ENCODE measurements at places on chromosomes 1 and 21.

GRCh38 chr1:35707601-35708440, 10.9 kb downstream of the C1orf216 start:
- peak; percentile 32 for DNase-seq

DNA sequence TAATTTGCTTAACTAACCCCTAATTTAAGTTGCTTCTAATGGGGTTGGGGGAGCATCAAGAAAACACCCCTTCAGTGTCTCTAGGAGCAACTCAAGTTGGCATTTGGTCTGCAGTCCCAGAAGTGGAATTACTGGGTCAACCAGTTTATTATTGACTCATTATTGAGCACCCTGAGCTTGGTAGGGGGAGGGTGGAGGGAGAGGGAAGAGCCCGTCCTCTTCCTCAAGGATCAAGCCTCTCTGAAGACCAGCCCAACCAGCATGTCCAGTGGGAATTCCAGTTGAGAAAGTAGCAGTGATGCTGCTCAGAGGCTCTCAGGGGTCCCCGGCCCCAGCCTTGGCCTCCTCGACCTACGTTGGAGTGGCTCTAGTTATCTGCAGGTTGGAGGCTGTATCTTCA, 2.1 kb upstream of the PLA2G2F start:
- DNase-seq = no peak

- no peak for DNase-seq
Measured at GRCh38 chr1:8733484-8733883, 84.0 kb downstream of the RERE start.

DNA sequence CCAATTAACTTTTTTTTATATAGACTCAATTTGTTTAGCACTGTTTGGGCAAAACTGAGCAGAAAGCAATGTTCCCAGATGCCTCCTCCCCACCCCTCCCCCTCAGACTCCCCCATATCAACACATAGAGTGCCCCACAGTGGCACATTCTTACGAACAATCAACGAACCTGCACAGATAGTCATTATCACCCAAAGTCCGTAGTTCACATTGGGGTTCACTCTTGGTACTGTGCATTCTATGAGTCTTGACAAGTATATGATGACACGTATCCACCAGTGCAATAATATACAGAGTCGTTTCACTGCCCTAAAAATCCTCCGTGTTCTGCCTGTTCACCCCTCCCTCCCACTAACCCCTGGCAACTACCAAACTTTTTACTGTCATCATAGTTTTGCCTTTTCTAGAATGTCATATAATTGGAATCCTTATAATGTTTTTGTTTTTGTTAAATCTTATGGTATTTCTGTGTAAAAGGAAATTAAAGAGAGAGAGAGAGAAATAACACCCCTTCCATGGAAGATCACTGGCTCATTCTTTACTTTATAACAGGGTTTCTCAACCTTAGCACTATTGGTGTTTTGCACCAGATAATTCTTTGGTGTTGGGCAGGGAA, 37.2 kb upstream of the HNRNPU start:
- no peak for DNase-seq

DNA sequence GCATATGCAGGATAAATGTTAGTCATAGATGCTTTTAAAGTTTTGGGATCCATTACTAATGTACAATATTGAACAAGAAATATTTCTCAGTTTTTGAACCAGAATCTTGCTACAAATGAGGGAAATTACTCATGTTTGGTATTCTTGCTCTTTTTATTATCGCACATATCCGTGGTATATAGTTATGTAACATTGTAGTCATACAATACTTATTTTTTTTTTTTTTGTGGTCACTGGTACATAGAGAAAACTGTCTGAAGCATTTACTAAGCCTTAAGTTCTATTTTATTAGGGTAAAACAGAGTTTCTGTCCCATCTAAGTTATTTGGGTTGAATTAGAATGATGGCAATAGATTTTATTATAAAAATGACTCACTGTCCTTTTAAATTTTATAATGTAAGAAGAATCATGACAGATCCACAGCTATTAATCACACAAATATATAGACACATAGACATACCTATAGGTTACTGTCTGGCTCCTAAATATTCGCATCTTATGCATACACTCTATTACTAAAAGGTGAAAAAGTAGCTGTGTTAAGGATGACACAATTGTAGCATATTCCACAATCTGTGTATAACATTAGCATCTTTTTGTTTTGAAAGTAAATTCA, 18.0 kb upstream of the PRKAA2 start:
- DNase-seq = no peak

- no peak for DNase-seq
Measured at GRCh38 chr1:167601442-167602383, 28.3 kb upstream of the RCSD1 start.

DNA sequence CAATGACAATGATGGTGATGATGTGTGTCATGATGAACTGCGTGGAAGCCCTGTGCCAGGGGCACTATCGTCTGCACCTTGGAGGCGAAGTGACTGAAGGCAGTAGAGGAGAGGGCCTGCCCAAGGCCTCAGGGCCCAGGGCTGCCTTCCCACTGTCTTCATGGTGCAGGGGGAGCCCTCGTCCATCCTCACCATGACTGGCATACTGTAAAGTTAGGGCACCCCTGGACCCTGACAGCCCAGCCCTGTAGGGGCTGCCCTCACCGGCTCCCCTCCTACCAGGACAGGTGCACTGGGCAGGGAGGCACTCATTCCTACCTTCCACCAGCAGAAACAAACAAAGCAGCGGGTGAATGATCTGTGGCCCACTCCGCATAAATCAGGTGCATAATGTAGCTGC, 156.9 kb upstream of the C1orf174 start:
- DNase-seq = no peak

DNA sequence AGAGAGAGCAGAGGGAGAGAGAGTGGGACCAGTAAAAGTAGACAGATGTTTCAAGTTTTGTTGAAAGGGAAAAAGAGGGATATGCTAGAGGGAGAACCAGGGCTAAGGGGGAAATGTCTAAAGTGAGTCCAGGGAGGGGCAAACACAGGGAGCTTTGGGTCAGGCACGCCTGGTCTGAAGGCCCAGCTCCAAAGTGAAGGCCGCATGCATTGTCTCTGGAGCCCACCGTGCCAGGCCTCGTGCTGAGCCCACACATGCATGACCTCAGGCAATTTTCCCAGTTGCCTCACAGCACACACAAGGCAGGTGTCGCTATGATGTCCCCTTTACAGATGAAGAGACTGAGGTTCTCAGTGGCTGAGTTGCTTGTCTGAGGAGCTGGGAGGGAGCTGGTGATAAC, 16.0 kb downstream of the KIF17 start:
- DNase-seq = no peak

DNA sequence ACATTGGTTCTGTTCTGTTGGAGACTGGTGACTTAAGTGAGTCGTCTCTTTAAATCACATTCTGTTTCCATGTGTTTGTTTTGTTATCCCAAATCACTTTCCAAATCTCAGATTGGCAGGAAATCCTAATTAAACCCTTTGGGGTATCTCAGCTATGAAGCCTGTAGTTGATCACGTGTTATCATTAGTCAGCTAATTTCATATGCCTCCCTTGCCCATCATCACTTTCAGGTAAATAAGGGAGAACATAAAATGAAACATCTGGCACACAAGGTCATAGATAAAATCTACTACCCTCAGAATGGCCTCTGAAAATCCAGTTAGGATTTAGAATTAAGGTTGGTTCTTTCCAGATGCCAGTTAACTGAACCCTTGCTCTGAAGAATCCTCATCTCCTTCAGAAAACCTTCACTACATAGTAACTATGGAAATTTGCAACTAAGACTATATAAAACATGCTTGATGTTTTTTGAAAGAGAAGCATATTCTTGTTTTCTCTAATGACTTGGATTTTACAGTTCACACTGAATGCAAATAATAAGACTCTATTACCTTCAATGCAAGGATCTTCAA, 401.5 kb downstream of the DSCAM start:
- DNase-seq = no peak

DNA sequence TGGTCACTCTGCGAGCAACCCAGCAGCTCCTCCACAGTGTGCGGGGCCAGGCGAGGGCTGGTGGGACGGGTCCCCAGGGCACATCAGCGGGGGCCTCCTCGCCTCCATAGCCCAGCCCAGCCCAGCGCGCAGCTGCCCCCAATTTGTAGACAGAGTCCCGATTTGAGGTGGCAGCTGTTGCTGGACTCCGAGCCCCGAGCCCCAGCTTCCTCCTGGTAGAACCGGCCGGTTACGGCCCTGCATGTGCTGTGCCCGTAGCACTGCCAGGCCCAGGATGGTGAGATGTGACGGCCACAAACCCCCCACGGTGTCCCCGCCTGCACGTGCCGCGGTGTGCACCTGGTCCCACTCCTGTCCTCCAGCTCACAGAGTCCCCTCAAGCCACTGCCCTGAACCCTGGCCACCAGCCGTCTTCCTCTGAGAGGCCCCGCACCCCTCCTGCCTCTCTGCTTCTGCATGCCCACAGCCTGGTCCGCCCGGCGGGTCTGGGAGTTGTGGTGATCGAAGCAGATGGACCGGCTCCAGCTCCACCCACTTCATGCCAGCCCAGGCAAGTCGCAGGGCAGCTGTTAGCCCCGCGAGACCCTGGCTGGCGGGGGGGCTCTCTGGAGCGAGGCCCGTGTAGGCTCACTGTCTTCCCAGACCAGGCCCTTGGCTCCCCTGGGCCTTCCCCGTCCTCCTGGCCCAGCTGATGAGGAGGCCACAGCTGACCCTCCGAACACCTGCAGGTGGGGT, 55.5 kb downstream of the MORN1 start:
- no peak for DNase-seq

- DNase-seq = no peak
Measured at GRCh38 chr1:243713470-243714186, 136.4 kb downstream of the AKT3 start.

- no peak for DNase-seq
Measured at GRCh38 chr1:235820061-235820460, 46.6 kb downstream of the LYST start.

GRCh38 chr1:32333251-32333963, 2.6 kb downstream of the MARCKSL1 start:
- DNase-seq = no peak

DNA sequence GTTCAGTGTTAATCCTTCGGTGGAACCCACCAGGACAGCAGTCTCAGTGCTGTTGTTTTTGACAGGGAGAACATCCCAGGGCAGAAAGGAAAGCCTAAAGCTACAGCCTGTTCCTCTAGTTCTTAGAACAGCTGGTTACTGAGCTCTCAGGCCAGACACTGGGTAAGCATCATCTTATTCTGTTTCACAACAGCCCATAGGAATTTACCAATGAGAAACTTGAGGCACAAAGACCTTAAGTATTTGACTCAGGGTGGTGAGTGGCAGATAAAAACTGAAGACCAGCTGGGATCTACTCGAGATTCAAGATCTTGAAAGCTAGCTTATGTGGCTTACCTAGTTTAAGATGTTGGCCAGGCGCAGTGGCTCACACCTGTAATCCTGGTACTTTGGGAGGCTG, 9.4 kb upstream of the NEK2 start:
- DNase-seq = no peak

Measured in activated naive CD4-positive, alpha-beta T cell treated with Interleukin-2 at 50 U/mL for 16 hours (primary cell).